ENCODE measurements at places on chromosomes 6 and 20. TPM values are rescaled to one million over a fixed set of nuclear protein-coding genes. Genes with fewer than 3 reads are reported as not detected.

DNA sequence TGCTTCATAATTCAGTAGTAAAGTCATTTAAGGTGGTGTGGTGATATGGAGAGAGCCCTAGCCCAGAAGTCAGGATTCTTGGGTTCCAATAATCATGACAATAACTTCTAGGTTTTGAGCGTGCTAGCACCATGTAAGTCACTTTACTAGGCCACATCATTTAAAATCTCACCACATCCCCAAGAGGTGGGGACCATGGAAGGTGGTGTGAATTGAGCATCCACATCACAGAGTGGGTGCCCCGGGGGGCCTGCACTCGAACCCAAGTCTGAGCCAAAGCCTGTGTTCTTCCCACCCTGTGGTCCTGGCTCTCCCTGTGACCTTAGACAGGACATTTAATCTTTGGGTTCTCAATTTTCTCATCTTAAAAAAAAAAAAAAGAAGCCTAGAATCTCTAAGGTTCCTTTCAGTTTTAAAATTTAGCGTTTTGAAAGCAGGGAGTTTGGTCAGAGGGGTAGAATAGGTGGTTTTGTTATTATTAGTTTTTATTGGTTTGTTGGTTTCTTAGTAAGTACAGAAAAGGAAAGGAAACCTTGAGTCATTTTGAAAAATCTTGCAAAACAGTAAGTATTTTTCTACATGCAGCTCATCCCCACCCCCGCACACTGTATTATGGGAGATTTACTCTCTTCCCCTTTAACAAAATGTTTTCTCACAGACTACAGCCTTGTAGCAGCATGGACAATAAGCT lies 26.4 kb downstream of the ARMC2 start:
- peaks cover 41% of the 10 kb centered on the region for H3K4me1 ChIP-seq
- H3K27me3 ChIP-seq: peaks cover 8% of the 10 kb centered on the region
- DNase-seq: peak; percentile 79
- peak overlapping the region; percentile 89 for H3K27ac ChIP-seq

DNA sequence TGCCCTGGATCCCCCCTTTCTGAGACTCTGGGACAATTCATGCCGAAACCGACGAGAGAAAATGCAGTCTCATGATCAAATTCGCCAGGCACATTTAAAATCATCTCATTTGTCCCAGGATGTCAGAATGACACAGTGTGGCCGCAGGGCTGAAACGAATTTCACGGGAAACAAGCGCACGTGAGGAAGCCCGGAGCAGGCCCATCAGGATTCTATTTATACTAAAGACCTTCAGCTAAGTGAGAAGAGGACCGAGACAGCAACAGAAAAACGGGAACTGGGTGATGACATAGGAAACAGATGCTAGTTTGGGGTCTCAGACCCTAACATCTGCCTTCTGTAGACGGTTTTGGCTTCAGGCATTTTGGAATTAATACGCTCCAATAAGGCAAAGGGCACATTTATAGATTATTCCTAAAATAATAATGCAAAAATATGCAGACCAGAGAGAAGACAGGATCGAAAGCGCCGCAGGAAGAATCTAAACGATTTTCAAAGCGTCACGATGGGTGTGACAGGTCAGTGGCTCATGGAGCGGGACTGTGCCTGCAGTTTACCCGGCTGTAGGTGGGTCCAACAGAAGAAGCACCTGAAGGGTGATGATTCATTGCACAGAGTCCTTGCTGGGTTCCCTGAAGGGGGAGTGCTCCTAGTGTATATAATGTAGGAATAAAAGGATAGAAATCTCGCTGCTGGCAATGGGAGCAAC lies 80.8 kb upstream of the MPC1 start:
- peaks cover under 1% of the 10 kb centered on the region for H3K36me3 ChIP-seq
- no peak overlapping the region for H3K4me3 ChIP-seq
- no peaks in the 10 kb centered on the region for H3K4me1 ChIP-seq
- no peaks in the 10 kb centered on the region for H3K27me3 ChIP-seq

Gene CFB
- 0.69 TPM for total RNA-seq

Gene GGTLC1
- total RNA-seq: not detected

- DNase-seq: peak; percentile 74
- H3K4me1 ChIP-seq: no peaks in the 10 kb centered on the region
- peaks cover 12% of the 10 kb centered on the region for H3K27me3 ChIP-seq
- no peak overlapping the region for H3K4me3 ChIP-seq
- H3K27ac ChIP-seq: no peak overlapping the region
These were observed 146.9 kb downstream of the PHACTR3 start for GRCh38 chr20:59751075-59751711.

DNA sequence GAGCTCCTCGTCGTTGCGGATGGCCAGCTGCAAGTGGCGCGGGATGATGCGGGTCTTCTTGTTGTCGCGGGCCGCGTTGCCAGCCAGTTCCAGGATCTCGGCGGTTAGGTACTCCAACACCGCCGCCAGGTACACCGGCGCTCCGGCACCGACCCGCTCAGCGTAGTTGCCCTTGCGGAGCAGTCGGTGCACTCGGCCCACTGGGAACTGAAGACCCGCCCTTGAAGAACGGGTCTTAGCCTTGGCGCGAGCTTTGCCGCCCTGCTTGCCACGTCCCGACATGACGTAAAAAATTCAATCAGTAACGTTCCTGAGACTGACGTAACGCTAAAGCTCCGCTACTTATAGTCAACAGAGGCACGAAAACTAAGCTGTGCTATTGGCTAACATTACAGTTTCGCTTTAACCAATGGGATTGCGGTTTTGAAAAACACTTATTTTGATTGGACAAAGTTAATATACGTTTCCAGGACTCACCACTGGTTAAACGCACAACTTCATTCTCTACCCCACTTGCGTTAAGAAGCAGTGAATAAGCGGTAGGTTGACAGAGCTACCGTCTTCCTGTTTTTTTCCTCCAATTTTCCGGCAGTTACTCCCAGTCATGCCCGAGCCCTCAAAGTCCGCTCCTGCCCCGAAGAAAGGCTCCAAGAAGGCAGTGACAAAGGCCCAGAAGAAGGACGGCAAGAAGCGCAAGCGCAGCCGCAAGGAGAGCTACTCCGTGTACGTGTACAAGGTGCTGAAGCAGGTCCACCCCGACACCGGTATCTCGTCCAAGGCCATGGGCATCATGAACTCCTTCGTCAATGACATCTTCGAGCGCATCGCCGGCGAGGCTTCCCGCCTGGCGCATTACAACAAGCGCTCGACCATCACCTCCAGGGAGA lies 73.9 kb downstream of the OR2B2 start:
- no peak overlapping the region for H3K4me3 ChIP-seq
- peaks cover 9% of the 10 kb centered on the region for H3K27me3 ChIP-seq
- DNase-seq: peak; percentile 89
- H3K36me3 ChIP-seq: no peaks in the 10 kb centered on the region

GRCh38 chr6:137095093-137095492 lies 50.3 kb upstream of the IL20RA start:
- H3K36me3 ChIP-seq: no peaks in the 10 kb centered on the region
- no peak overlapping the region for H3K27ac ChIP-seq
- H3K4me3 ChIP-seq: no peak overlapping the region

Gene SNX21
- total RNA-seq: 1.2 TPM

- H3K27ac ChIP-seq: no peak overlapping the region
- H3K36me3 ChIP-seq: no peaks in the 10 kb centered on the region
- no peaks in the 10 kb centered on the region for H3K4me1 ChIP-seq
- no peak for DNase-seq
These were observed 5.6 kb upstream of the NKAIN4 start for GRCh38 chr20:63259734-63260460.

- H3K4me3 ChIP-seq: peak overlapping the region; percentile 61
- H3K4me1 ChIP-seq: peaks cover 16% of the 10 kb centered on the region
- H3K36me3 ChIP-seq: peaks cover 73% of the 10 kb centered on the region
These were observed 16.1 kb downstream of the ZSCAN12 start for GRCh38 chr6:28383235-28384142.

GRCh38 chr6:107511511-107511993 lies 21.6 kb downstream of the SOBP start:
- H3K36me3 ChIP-seq: no peaks in the 10 kb centered on the region
- H3K4me1 ChIP-seq: no peaks in the 10 kb centered on the region
- H3K27me3 ChIP-seq: peaks cover 3% of the 10 kb centered on the region
- H3K4me3 ChIP-seq: no peak overlapping the region
- DNase-seq: no peak

DNA sequence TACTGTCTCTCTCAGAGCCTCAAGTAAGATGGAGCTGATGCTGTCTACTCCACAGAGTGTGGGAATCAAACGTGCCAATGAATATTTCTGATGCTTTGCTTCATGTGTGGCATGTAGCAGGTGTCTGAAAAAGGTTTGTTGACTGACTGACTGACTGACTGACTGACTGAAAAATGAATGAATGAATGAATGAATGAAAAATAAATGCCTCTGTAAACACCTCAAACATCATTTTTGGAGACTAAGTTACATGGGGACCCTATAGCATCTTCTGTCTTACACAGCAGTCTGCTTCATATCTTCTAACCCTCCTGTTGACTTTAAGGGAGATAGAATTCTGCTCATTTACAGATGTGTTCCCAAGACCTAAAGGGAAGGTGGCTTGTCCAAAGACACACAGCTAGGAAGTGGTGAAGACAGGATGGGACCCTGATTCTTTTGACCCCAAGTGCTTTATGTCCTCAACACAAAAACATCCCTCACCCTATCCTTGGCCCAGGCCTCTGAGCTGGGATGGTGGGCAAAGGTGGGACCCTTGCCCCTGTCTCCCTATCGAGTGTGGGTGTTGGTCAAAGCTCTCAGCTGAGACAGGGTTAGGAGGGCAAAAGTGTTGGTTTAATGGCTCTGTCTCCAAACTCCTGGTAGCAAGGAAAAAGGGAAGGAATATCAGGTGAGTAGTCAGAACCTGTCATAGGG lies 104.4 kb downstream of the TOX2 start:
- no peaks in the 10 kb centered on the region for H3K36me3 ChIP-seq
- no peaks in the 10 kb centered on the region for H3K27me3 ChIP-seq
- peak overlapping the region; percentile 56 for H3K4me3 ChIP-seq

Gene SGK1
- 13.1 TPM for total RNA-seq

DNA sequence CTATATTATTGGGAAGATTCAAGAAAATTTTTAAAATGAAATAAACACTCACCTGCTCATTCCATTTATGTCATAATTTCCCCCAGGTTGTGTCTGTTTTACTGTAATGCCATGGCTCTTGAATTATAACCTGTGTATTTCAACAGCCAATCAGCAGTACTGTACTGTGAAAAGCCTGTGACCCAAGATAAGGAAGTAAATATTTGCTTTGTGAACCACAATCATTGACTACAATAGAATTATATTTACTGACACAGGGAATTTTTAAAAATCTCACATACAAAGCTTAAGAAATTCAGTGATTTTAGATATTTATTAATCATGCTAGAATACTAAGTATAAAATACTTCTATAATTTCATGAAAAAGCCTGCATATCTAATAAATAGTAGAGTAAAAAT lies 6.0 kb downstream of the RGS17 start:
- DNase-seq: no peak
- H3K27ac ChIP-seq: no peak overlapping the region
- no peaks in the 10 kb centered on the region for H3K36me3 ChIP-seq

Gene DLK2
- 2.0 TPM for total RNA-seq

- peaks cover 20% of the 10 kb centered on the region for H3K27me3 ChIP-seq
- no peak overlapping the region for H3K27ac ChIP-seq
- H3K36me3 ChIP-seq: no peaks in the 10 kb centered on the region
- DNase-seq: no peak
- no peak overlapping the region for H3K4me3 ChIP-seq
These were observed 33.2 kb upstream of the PLEKHG1 start for GRCh38 chr6:150566486-150566885.

DNA sequence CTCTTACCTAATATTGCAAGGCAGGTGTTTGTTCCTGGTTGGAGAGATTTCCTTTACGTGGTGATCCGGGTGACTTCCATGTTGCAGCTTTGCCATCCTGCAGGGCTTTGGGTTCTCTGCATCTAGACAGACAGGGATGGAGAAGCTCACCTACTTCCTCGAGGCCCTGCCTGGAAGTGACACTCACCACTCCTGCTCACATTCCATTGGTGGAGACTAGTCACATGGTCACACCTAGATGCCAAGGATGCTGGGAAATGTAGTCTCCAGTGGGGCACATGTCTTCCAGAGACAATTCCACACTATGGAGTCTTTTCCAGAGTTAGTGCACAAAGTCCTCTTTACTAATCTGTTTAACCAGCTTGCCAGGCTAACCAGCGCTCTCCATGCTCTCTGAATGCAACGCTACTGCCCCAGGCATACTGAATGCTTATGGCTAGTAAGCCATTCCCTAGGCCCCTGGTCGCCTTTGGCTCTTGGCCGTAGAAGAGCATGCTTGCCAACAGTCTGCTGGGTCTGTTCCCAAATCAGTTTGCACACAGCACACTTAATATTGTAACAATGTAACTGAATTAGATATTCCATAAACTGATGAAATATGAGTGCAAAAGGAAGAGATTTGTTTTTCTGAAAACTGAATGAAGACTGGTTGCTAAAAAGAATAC lies 6.7 kb upstream of the KCNK15 start:
- peak overlapping the region; percentile 43 for H3K4me3 ChIP-seq
- DNase-seq: peak; percentile 75
- peaks cover 5% of the 10 kb centered on the region for H3K36me3 ChIP-seq
- peak overlapping the region; percentile 6 for H3K27ac ChIP-seq
- peaks cover 14% of the 10 kb centered on the region for H3K4me1 ChIP-seq

- no peak overlapping the region for H3K27ac ChIP-seq
- no peak overlapping the region for H3K4me3 ChIP-seq
- H3K4me1 ChIP-seq: no peaks in the 10 kb centered on the region
- no peak for DNase-seq
These were observed 128.7 kb downstream of the SYNE1 start for GRCh38 chr6:152508477-152508876.

Gene CYP39A1
- not detected for total RNA-seq

DNA sequence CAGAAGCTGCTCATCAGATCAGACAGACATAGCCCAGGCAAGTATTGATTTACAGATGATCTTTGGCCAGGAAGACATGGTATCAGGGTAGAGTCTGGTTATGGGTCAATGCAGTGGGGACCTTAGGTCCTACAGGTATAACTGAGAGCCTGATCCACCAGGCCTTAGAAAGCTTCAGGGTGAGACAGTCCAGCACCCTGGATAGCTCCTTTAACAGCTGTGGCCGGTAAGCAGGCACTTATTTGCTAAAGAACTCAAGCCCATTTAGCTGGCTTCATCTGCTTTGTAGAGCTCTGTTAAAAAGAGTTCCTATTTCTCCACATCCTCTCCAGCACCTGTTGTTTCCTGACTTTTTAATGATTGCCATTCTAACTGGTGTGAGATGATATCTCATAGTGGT lies 39.6 kb downstream of the ESR1 start:
- H3K27me3 ChIP-seq: no peaks in the 10 kb centered on the region
- no peak overlapping the region for H3K4me3 ChIP-seq
- no peaks in the 10 kb centered on the region for H3K4me1 ChIP-seq
- no peak overlapping the region for H3K27ac ChIP-seq

- no peak overlapping the region for H3K4me3 ChIP-seq
- H3K36me3 ChIP-seq: no peaks in the 10 kb centered on the region
- H3K4me1 ChIP-seq: peaks cover 7% of the 10 kb centered on the region
- no peak for DNase-seq
- no peak overlapping the region for H3K27ac ChIP-seq
- H3K27me3 ChIP-seq: peaks cover 5% of the 10 kb centered on the region
These were observed 14.2 kb upstream of the BNIP5 start for GRCh38 chr6:36350681-36351571.

Data from activated CD4-positive, alpha-beta T cell treated with anti-CD3 and anti-CD28 coated beads for 36 hours (primary cell).